ENCODE measurements at places on chromosomes 13 and 19.

- DNase-seq = peak; percentile 41
Measured at GRCh38 chr19:17778251-17778967, 16.5 kb upstream of the B3GNT3 start.

DNA sequence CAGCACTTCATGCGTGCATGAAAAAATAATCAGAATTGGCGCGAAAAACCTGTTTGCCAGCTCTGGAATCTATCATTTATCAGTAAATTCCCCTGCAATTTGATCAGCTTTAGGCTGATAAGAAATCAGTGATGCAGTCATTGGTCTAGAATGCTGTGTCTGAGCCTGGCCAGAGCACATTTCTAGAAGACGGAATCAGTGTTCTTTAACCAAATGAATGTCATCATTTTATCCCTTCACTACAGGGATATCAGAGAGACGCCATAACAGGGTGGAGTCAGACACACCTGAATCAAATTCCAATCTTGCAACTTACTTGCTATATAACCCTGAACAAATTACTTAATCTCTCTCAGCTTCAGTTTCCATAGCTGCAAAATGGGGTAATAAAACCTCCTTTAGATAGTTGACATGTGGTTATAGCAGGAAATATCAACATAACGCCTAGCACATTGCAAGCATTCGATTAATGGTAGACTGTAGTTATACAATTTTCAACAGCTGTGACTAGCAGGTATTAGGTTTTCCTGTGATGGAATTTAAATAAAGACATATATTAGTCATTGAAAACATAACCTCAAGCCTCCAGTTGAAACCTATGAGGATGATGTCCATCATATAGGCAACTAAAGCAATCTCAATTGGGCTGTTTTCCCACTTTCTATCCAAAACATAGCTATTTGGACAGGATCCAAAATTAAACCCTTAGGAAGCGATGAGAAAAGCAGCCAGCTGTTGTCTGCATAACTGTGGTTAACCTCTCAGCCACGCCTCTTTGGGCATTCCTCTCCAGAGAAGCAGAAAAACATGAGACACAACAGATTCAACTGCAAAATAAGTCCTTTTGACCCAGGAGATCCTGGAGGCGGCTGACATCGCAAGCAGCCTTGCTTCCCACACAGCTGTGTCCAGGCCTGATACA is 51.6 kb upstream of the UBL3 start:
- DNase-seq = no peak

GRCh38 chr13:36098080-36098479 is 33.1 kb downstream of the DCLK1 start:
- no peak for DNase-seq

GRCh38 chr19:31271306-31271911 is 77.8 kb downstream of the TSHZ3 start:
- no peak for DNase-seq

DNA sequence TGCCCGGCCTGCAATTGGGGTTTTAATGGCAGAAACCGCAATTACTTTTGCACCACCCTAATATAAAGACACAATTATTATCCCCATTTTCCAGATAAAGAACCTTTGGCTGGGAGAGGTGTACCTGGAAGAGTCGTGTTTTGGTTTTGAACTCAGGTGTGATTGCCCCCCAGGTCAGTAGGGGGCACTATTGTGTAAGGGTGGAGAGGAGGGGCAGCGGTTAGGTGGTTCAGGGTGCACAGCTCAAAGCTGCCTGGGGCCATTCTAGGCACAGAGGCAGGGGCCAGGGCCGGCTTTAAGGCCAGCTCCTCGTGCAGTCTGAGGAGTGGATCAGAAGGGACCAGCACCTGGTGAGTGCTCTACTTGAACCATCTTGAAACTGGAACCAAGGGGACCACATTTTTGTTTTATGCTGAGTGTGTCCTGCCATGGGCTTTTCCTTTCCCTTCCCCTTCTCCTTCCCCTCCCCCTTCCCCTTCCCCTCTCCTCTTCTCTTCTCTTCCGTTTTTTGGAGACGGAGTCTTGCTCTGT is 5.8 kb upstream of the FCGRT start:
- DNase-seq = peak; percentile 68

DNA sequence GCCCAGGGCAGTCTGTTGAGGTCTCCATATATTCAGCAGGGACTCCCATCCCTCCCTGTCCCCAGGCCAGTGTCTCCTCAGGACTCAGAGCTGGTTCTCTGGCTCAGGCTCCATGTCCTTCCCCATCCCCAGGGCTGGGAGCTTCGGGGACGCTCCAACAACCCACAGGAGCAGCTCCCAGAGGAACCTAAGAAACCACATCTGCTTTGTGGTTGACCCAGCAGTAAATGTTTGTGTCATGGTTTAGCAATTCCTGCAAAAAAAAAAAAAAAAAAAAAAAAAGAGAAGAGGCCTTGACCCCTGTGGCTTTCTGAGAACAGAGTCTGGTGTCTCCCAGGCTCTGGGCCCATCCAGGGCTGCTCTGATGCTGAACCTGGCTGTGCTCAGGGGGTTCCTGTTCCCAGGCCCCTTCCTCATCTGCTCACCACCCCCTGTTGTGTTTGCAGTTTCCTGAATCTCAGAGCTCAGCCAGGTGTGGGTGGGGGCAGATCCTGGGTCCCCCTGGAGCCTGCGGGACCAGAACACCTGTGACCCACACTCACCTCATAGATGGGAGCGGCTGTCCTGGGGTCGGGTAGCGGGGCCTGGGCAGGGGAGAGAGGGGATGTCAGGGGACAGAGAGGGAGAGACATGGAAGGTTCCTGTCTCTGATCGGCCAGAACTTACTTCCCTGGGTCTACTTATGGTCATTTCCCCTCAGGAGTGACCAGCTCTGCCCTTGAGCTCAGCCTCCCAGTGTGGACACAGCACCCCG is 25.2 kb upstream of the CEACAM1 start:
- no peak for DNase-seq

DNA sequence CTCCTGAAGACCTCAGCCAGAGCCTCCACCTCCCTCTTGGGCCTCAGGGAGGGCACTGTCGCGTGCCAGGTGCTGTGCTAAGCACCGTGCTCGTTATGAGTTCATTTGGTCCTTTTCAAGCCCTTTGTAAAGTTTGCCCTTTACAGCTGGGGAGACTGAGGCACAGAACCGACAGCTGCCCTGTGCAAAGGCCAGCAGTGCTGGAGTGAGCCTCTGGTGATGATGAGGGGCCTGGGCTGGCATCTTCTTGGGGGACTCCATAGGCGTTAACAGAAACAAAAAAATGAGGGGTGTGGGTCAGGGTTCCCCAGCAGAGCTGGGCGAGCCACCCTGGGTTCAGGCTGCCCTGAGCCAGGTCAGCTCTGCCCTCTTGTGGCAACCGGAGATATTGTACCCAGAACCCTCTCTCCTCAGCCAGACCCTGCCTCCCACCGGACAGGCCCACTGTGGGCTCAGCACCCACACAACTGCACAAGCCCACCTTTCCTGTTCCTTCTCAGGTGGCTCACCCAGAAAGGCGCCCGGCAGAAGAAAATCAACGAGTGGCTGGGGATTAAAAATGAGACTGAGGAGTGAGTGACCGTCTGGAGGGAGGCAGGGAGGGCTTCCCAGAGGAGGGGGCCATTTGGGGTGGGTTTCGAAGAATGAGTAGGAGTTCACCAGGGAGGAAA is 5.5 kb upstream of the IFI30 start:
- peak; percentile 55 for DNase-seq

GRCh38 chr13:98940325-98941001 is 37.4 kb downstream of the DOCK9 start:
- no peak for DNase-seq

- DNase-seq = no peak
Measured at GRCh38 chr13:69904784-69905183, 202.8 kb upstream of the ATXN8OS start.

- peak; percentile 52 for DNase-seq
Measured at GRCh38 chr19:44643605-44644401, at the start of gene PVR. Gene PVR (plus strand): TSS chr19:44643910. CDS start chr19:44644097, 187 bp downstream.

GRCh38 chr13:49097374-49097773 is 121.7 kb downstream of the FNDC3A start:
- no peak for DNase-seq

DNA sequence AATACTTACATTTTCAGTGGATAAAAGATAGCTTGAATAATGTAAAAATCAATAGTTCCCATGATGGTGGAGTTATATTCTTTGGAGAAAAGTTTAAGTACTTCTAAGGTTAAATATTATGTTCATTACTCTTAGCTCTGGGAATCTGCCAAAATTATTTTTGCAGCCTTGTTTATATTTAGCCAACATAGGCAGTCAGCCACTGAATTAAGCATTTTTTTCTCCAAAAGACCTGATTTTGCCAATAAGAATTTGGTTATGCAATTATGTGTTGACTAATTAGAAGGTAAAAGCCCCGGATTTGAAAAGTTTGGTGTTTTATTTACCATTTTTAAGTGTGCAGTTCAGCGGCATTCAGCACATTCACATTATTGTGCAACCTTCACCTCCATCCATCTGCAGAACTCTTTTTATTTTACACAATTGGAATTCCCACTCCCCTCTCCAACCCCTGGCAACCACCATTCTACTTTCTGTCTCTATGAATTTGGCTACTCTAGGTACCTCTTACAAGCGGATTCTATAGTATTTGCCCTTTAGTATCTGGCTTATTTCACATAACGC is 90.1 kb upstream of the C1QTNF9B start:
- no peak for DNase-seq

DNA sequence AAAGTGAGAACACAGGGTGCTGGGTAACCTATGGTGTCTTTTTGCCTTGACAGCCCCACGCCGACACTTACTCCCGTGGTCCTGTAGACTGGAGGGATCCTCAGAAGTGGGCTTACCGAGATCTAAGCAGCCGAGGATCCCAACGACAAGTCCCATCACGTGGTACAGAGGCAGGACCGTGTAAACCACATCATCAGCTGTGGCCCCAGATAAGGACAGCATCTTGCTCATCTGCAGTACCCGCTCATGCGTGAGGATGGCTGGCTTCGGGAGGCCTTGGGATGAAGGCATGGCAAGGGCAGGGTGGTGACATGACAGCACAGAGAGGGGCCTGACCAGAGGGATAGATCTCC is 2.1 kb downstream of the SLC27A5 start:
- DNase-seq = no peak

- no peak for DNase-seq
Measured at GRCh38 chr13:91214031-91214430, 133.5 kb upstream of the MIR17HG start.

DNA sequence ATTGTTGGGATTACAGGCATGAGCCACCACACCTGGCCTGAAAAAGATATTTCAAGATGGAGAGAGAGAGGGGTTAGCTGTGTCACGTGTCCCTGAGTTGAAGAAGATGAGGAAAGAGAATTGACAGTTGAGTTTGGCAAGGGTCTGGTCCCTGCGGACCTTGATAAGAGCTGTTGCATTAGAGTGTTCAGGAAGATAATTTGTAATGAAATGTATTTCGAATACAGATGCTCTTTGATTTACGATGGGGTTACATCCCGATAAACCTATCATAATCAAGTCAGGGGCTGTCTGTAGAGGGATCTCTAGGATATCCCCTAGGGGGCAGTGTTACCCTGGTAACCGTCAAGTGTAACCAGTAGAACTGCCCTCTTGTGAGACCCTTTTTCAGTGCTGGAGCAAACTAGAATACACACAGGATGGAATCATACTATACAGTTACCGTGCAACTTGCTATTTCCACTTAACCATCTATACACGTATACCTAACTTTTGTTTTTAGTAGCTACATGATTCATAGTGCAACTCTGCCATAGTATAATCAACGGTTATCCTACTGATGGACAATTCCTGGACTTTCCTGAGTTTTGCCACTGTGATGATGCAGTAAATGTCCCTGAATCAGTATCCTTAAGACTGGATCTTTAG is 1.5 kb upstream of the ELOF1 start:
- DNase-seq = peak; percentile 24

DNA sequence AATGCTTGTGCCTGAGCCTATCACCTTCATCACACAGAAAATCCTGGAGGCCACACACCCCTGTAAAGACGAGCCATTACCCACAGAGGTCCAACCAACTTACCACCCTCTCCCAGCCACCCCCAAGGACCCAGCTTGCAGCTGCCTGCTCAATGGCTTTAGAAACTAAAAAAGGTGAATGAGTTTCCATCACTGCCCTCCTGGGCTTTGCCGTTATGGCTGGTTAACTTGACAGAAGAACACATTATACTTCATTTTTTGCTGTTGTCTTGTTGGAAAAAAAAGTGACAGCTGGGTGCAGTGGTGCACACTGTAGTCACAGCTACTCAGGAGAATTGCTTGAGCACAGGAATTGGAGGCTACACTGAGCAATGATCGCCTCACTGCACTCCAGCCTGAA is 17.4 kb upstream of the FEM1A start:
- DNase-seq = no peak

DNA sequence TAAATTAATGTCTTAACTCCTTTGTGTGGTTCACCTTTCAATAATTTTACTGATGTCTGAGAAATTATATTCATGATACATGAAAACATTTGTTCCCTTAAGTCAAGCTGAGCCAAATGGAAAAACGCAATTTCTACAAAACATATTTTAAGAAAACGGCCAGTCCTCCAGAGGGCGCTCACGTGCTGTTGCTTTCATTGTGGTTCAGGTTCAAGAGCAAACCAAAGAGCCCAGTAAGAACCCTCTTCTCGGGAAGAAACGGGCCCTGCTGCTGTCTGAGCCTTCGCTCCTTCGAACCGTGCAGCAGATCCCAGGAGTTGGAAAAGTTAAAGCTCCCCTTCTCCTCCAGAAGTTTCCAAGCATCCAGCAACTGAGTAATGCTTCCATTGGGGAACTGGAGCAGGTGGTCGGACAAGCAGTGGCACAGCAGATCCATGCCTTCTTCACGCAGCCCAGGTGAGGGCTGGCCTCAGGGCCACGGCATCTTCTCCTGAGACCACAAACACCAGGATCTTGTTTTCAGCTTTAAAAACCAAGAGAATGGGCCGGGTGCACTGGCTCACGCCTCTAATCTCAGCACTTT is 4.3 kb downstream of the FAAP24 start:
- DNase-seq = peak; percentile 65

- DNase-seq = peak; percentile 55
Measured at GRCh38 chr13:20136781-20137703, 23.8 kb downstream of the GJA3 start.
